Activated T-cell treated with anti-CD3 and anti-CD28 coated beads, Interleukin-2, amount 50 U/mL, for 72 hours (primary cell): ENCODE measurements at places on chromosomes 4 and X.

DNA sequence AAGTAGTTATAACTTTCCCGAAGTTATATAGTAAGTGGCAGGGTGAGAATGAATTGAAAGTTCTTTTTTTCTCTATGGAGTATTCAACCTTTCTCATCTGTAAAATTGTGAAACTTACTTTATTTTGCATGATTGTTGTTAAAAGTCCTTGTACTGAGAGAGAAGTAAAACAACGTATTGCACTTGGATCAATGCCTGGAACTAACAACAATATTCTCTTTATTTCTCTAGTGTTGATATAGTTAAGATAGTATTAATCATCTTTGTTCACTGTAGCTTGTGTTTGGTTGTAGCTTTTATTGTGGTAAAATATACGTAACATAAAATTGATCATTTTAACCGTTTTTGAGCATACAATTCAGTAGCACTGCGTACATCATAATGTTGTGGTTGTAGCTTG, 48.7 kb downstream of the STIM2 start:
- no peak for DNase-seq

GRCh38 chr4:158282252-158282651, 72.0 kb downstream of the TMEM144 start:
- no peak for DNase-seq

- no peak for DNase-seq
Measured at GRCh38 chr4:111652986-111653385, 492.3 kb upstream of the FAM241A start.

- DNase-seq = no peak
Measured at GRCh38 chrX:28472926-28473325, 114.3 kb upstream of the IL1RAPL1 start.

- no peak for DNase-seq
Measured at GRCh38 chr4:48254381-48255071, 15.1 kb downstream of the TEC start.

DNA sequence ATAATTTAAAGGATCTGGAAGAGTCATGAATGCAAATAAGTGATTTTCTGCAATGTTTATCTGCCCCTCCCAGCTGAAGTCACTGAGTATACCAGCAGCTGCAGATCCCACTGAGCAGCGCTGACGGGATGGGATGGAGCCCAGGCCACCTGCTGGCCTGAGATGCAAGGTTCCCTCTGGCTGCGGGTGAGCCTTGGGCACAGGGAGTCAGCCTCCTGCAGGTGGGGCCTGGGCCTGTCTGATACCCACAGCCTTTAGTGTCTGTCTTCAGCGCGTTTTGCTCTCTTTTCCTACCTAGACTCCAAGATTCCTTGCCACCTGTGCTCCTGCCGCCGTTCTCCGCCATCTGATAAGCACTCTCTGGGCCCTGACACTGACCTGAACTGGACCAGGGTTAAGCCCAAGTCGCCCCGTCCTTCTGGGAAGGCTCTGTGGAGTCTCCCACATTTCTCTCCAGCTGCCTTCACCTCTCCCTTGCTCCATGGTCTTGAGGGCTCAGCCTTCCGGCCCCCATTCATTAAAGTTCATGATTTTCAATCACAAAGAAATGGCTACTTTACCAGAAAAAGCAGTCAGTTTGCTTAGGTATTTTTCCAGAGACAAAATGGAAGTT, 223.1 kb upstream of the FAT1 start:
- DNase-seq = no peak

DNA sequence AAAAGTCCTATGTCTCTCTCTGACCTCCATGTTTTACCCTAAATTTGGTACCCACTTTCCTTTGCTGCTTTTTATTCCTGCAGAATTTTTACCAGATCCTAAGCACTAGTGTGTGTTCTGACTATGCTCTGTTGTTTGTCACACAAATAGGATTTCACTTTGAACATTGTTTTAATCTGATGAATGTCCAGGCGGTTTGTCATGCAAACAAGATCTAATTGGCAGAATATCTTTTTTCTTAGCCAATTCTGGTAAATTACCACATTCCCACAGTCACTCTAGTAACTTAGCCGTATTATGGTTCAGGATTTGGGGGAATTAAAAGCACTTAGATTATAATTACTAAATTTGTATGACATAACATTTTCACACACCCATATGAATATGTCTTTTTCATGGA, 557.2 kb upstream of the BOD1L1 start:
- no peak for DNase-seq
